ENCODE measurements at places on chromosomes 5 and 9. TPM values are rescaled to one million over a fixed set of nuclear protein-coding genes. Genes with fewer than 3 reads are reported as not detected.

KIF4B gene
- not detected for total RNA-seq

ANKS6 gene
- 14.1 TPM for total RNA-seq

SPEF2 gene
- 5.1 TPM for total RNA-seq

GNA14 gene
- total RNA-seq: 4.0 TPM

ABLIM3 gene
- total RNA-seq: 22.8 TPM

DMRT3 gene
- not detected for total RNA-seq

ARHGEF39 gene
- total RNA-seq: 3.6 TPM

SLC22A4 gene
- total RNA-seq: 2.3 TPM

GRK6 gene
- total RNA-seq: 32.4 TPM

ANXA1 gene
- 875 TPM for total RNA-seq

TCF7 gene
- under 0.01 TPM for total RNA-seq

ZDHHC11B gene
- under 0.01 TPM for total RNA-seq

SCGB3A2 gene
- total RNA-seq: not detected

SNX18 gene
- total RNA-seq: 91.3 TPM

SLC6A7 gene
- total RNA-seq: under 0.01 TPM

DRD1 gene
- total RNA-seq: not detected

All from regular cardiac myocyte (primary cell).